ENCODE measurements at places on chromosomes 16 and 17. TPM values are rescaled to one million over a fixed set of nuclear protein-coding genes. Genes with fewer than 3 reads are reported as not detected.
A peak's percentile ranks its signal among the peaks of the same experiment; 100 is the strongest.

GRCh38 chr16:3986235-3986544 lies 105.7 kb upstream of the CREBBP start:
- no peak for DNase-seq

DNA sequence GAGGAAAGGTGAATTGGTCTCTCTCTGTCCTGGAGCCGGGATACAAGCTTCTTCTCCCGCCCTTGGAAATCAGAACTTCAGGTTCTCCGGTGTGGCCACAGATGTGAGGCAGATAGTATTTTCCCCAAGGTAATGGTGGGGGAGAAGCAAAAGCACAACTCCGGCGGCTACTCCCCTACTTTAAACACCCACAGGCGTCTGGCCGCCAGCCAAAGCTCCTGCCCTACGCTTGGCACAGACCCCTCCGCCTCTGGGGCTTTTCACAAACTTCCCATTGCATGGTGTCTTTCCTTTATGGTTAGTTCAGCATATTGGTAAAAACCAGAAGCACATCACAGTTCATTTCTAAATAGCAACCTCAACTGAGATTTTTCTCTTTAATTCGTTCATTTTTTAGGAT lies 39.4 kb upstream of the B4GALNT2 start:
- DNase-seq, result no peak

- no peak for DNase-seq
Observed at GRCh38 chr17:16158714-16159113, 56.6 kb downstream of the NCOR1 start.

GRCh38 chr16:49250689-49251088 lies 30.9 kb downstream of the CBLN1 start:
- DNase-seq, result no peak

- DNase-seq, result no peak
Observed at GRCh38 chr17:80455784-80456183, 20.6 kb downstream of the NPTX1 start.

- no peak for DNase-seq
Observed at GRCh38 chr17:47864791-47865216, 13.8 kb upstream of the SP6 start.

- no peak for DNase-seq
Observed at GRCh38 chr17:79051306-79051705, 23.3 kb upstream of the ENGASE start.

DNA sequence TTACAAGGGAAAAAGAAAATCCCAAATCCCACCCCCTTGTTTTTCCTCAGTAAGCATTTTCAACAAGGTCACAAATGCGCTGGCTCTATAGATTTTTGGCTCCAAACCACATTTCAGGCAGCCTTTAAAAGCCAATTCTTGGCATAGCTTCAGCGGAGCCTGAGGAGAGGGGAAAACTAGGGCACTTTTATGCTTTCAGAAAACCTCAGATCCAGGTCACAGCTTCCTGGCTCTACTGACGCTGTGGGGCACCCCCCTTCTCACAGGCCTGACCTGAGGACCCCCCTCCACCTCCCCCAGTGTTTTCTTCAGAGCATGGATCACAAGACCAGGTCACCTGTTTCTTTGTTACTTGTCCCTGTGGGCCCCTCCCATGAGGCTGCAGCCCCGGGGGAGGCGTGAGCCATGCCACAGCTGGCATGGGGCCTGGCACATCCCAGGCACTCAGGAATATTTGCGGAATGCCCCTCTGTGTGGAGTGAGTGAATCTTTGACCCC lies 30.1 kb upstream of the MTSS2 start:
- no peak for DNase-seq

DNA sequence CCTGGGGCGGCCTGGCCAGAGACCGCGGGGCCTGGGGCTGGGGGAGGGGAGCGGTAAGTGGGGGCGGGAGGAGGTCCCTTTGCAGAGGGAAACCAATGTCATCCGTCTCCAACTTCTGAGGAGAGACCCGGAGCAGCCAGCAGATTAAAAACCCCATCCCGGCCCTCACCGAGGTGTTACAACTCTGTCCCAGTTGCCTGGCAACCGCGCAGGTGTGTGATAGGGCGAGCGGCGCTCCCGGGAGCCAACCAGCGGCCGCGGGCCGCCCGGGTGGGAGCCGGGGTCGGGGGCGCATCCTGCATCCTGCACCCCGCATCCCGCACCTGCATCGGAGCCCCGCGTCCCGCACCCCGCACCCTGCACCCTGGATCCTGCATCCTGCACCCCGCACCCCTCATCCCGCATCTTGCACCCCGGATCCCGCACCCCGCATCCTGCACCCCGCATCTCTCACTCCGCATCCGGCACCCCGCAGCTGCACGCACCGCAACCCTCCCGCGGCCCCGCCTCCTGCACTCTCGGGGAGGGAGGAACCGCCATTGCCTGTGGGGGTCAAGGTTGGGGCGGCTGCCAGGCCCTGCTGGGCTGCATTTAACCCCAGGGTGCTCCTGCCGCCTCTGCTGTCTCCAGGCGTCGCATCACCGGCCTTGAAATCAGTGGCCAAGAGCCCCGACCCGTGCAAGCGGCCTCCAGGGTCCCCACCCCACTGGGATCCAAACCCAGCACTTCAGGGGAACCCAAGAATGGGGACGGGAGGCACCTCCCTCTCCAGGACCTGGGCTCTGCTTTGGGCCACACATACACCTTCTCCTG lies 47.3 kb downstream of the RTN4RL1 start:
- DNase-seq, result no peak

GRCh38 chr17:66988069-66988798 lies 23.7 kb downstream of the CACNG4 start:
- no peak for DNase-seq

DNA sequence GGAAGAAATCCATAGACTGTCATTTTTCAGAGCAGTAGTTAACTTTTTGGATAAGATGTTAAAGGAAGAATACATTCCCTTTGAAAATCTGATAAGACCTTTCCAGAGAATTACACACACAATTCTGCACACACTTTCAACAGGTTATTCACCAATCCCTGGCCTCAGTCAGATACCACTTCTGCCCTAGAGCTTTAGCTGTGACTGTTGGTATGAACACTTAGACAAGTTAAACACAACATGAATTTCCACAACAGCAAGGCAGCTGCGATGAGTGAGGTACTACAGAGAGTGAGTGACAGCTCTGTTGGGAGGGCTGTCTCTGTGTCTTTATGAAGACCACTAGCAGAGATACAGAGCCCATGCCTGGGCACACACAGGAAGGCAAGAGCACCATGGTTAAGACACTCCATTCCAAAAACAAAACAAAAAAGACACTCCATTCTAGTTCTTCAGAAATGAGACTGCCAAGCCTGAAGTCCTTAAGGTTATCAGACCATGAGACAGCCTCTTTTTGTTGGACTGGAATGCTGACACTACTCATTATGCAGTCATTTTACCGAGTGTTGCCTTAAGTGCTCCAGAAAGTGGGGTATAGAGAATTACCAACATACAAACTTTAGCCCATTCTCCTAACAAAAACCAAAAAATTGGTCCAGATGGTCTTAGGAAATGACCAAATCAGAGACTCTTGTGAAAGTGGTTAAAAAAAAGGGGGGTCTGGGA lies 42.4 kb downstream of the TOM1L2 start:
- DNase-seq, result no peak

GRCh38 chr17:82113941-82114340 lies 15.9 kb upstream of the FASN start:
- no peak for DNase-seq

- peak; percentile 43 for DNase-seq
Observed at GRCh38 chr16:86929057-86929871, 350.9 kb downstream of the FOXL1 start.

DNA sequence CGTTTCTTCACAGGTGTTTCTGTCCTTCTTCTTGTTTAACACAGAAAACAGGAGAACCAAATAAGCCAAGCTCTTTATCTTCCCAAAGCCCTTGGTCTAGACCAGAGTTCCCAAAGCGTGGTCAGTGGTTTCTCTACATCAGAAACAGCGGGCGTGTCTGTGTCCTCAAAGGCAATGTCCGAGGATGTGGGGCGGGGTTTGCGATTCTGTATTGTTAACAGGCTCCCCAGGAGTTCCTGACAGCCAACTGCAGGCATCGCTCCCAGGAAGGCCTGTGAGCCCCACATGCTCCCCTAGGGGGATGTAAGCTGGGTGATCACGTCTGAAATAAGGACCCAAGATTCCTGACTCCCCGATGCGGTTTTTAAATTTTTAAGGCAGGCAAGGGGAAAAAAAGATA lies 28.4 kb upstream of the SLC25A19 start:
- no peak for DNase-seq

DNA sequence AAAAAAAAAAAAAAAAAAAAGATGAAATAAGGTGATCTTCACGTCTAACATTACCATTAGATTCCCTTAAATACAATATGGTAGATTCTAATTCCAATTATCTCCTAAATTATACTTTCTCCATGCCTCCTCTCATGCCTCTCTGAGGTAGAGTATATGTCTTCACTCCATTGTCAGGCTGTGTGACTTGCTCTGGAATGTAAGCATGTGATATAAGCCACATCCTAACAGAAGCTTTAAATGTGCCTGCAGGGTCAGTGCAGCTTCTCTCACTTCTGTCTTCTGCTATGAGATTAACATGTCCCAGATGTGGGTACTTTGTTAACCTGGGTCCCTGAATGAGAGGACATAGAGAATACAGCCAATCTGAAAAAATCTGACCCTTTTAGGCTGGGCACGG lies 32.6 kb downstream of the MED13 start:
- DNase-seq, result no peak

DNA sequence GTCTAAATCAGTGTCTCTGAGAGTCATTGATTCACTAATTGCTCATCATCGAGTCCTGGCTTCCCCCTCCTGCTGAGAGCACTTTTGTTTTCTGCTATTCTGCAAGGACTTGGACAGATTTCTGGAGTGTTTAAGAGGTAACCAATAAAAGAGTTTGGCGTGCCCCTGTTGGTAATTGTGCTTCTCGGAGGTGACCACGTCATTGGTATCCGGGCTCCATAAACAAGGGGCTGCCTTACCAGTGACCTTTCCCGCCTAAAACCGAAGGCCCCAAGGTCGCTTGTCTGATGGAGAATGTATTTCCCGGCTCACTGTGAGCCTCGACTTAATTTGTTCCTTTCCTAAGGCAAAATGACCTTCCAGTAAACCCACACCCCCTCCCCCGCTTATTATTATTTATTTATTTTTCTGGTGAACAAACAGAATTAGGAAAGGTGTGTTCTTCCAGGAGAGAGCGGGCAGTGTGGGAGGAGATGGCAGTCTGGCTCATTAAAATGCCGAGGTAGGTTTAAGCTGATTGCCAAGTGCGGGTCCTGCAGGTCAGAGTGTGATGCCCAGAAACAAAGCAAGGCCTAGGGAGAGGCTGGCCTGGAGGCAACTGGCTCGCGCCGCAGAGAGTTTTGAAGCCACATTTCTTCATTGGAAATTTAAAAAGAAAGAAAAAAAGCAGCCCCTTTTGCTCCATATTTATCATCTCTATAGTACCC lies 30.2 kb downstream of the MSI2 start:
- DNase-seq, result no peak

DNA sequence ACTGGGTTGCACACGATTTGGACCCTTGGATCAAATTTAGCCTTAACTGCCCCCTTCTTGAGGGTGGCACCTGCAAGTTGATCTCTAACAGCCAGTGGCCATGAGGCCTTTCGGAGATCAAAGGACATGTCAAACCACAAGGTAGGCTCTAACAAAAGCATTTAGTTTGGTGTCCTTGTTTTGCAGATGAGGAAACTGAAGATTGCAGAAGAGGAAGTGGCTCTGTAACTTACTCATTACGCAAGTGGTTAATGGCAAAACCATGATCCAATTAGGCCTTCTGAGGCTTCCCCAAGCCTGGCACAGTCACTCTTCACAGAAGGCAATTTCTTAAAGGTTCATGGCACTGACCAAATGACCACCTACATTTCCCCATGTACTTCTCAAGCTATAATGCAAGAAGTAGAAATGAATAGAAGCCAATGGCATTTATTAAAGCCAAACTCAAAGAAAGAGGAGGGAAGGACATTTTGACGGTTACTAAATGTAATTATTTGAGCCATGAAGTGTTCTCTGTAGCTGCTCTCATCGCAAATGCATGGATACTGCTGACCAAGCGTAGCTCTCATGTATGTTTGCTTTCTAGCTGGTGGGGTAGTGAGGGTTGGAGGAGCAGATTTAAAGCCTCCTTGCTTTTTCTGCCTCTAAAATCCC lies 32.8 kb upstream of the ABCC12 start:
- no peak for DNase-seq

The HOXB1 gene
- total RNA-seq, result not detected

The SAMD14 gene
- total RNA-seq, result 1.8 TPM

The ITGAD gene
- total RNA-seq, result not detected

The CRHR1 gene
- total RNA-seq, result not detected

The AP2B1 gene
- 107 TPM for total RNA-seq

The TMEM231 gene
- total RNA-seq, result 4.4 TPM

The EEF2KMT gene
- 6.2 TPM for total RNA-seq

The GNAO1 gene
- 14.0 TPM for total RNA-seq

Measured in heart right ventricle (tissue), 16 donors.